Renal cortical epithelial cell (primary cell): ENCODE measurements at places on chromosomes 5 and 9. TPM values are rescaled to one million over a fixed set of nuclear protein-coding genes. Genes with fewer than 3 reads are reported as not detected.

DNA sequence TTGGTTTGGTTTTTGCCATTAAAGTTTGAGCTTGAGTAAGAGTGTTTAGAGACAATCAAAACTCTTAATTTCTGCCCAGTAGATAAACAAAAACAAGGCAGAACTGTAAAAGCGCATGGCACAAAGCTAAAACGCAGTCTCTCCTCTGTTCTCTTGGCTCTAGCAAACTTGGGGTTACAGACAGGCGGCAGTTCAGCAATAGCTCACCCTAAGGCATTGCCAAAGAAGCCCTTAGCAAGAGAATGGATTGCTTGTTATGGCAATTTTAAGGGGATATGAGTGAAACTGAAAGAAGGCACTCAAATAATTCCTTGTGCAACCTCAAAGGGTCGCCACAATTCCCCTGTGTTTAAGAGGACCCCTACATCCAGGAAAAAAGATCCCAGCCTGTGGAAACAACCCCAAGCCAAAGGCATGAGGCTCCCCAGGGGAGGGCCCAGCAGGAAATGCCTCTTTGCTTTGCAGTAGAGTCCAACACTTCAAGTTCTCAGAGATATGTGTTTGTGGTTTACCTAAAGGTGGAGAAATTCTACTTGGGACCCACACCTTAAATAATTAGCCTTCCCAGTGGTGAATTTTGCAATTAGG lies 317.0 kb upstream of the MPDZ start:
- no peak for DNase-seq

- DNase-seq, result no peak
Observed at GRCh38 chr5:59051951-59052350, 469.1 kb downstream of the RAB3C start.

DNA sequence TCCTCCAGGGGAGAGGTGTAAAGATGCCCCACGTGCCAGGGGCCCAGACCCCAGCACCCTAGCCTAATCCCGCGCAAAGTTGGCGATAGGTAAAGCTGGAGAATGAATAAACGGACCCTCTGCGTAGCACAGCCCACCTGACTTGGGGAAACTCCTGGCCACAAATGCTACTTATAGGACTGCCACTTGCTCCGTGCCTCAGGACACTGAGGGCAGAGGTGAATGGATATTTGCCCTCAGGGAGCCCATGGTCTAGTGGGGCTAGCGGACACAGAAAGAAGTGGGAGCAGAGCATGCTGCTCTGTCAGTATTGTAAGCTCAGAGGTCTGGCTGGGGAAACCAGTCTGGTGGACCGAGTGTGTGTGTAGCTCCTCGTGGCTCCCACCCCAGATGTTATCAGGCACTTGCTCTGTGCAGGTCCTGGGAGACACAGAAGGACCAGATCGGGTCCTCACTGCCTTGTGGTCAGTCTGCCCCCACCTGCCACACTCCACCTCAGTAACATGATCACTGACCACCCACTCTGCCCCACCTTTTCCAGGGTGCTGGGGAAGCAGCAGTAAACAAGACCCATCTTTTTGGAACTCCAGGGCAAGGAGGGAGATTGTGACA lies 841 bp downstream of the GRK6 start:
- DNase-seq, result no peak

DNA sequence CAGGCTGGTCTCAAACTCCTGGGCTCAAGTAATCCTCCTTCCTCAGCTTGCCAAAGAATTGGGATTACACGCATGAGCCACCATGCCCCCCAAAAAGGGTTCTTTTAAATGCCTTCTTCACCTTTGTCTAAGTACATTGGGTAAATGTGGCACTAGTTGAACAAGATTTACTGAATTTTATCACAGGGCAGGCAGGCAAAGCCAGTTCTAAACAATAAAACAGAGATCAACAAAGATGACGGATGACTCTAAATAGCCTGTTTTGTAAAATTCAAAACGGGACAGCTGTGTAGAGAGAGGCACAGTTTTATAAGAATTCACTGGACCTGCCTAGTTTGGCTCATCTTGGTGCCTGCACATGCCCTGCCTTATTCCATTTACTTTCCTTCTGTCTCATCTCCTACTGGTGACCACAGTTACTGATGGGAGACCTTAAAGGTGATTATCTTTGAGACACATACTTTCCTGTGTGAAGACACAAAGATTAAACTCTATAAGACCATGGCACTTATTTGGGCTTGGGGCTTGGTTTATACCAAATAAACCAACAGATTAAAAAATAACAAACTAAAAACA lies 149.6 kb upstream of the DMRT1 start:
- no peak for DNase-seq

DNA sequence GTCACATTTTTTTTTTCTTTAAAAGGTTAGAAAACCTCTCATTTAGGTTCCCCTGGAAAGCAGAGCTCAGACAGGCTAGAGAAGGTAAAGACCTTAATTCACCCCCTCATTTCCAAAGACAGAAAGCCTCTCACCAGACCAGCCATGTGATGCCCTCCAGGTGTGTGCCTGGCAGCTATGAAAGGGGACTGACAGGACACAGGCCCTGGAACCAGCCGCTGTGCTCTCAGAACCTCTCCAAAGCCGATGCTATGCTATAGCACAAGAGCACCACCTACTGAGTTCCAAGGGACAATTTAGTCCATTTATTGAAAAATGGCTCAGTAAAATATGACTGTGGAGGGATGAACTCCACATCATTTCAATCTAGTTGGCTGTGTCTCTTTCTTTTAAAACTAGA lies 48.8 kb downstream of the FANCC start:
- DNase-seq, result peak; percentile 52

- DNase-seq, result peak; percentile 38
Observed at GRCh38 chr5:34657988-34658387, 1.9 kb downstream of the RAI14 start.

DNA sequence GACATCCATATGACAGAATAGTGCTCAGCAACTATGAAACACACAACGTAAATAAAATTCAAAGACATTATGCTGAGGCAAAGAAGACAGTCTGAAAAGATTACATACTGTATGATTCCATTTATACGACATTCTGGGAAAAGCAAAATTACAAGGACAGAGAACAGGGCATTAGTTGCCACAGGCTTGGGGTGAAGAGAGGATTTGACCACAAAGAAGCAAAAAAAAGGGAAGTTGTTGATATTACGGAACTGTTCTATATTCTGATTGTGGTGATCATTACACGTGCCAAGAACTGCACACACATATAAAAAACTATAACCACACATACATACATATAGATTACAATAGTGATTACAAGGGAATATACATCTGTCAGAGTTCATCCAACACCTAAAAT lies 24.1 kb downstream of the CDK5RAP2 start:
- no peak for DNase-seq

SPAAR gene
- 0.17 TPM in 1 of 2 replicates, not detected in the other for total RNA-seq
